ENCODE measurements at places on chromosomes 5 and 9.

- peak; percentile 22 for DNase-seq
These were observed 15.5 kb downstream of the ACER2 start for GRCh38 chr9:19424176-19424779.

- DNase-seq: peak; percentile 37
These were observed 123.5 kb upstream of the ACOT12 start for GRCh38 chr5:81517462-81517861.

DNA sequence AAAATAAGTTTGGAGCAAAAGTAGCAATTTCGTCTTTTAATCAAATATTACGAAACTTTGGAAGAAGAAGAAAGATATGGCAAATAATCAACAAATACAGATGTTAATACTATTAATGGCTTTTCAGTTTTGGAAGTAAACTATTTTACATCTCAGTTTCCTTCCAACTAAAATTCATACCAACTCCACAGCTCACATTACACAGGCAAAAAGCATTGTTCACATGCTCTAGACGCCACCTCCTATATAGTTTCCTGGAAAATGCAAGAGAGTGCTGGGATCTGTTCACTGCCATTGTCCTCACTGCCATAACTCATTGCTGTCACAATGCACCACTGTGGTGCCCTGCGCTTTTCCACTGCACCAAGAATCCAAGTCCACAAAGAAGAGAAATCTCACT is 149.0 kb upstream of the FTMT start:
- DNase-seq: no peak

DNA sequence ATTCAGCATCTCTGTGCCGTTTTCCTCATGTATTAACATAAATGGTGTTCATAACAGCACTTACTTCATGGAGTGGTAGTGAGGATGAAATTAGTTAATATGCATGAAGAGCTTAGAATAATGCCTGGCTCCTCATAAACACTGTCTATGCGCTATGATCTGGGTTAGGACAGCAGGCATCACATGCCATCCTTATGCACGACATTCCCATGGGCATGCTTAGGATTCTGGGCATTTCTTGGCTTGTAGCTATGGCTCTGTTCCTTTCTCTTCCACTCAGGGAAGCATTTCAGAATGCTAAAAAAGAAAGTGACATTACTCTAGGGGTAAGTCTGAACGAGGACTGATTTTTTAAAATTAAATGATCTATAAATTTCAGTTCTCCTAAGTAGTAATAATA is 349.8 kb downstream of the ARHGEF28 start:
- no peak for DNase-seq

DNA sequence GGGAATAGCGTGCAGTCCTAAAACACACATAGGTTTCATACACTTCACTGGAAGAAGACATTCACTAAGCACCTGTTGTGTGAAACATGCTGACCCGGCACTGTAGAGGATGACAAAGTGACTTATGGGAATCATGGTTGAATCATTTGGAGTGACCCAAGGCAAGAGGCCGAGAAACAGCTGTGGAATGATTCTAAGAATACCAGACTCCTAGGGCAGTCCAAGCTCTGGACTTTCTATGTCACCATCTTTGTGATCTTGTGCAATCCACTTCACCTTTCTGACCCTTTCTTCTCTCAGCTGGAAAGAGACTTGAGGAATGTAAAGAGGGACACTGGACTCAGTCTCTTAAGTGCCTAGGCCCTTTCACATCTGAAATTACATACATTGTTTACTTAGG is 13.1 kb downstream of the MSANTD3 start:
- DNase-seq: peak; percentile 92

Data from mesenchymal stem cell (in vitro differentiated cells and primary cell).